ENCODE measurements at places on chromosomes 16 and 17. TPM values are rescaled to one million over a fixed set of nuclear protein-coding genes. Genes with fewer than 3 reads are reported as not detected.

GRCh38 chr16:81797443-81797842 is 18.4 kb downstream of the PLCG2 start:
- DNase-seq = no peak

DNA sequence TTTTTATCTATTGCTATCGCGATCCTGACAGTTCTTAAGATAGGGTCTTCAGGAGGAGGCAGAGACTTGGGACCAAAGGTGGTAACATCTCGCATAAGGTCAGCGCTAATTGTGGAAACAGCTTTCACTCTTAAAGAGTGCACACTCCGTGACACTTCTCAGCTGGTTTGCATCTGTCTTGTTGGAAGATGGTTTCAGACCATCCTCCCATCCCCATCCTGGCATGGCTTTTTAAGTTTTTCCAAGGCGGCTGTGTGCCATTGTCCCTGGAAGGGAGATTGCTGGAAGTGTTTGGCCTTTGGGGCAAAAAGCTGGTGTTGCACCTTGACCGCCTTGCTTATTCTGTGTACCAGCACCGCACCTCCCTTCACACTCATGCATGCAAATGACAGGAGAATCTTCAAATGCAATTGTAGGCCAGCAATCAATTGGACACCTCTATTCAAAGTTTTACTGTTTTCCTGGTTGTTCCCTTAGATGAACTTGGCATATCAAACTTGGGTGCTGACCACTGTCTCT is 1.5 kb downstream of the SOCS7 start:
- DNase-seq = no peak

- no peak for DNase-seq
Measured at GRCh38 chr17:824378-824777, 42.2 kb downstream of the MRM3 start.

SERPINF2 gene
- total RNA-seq = 0.19 TPM

SYNGR3 gene
- 1.6 TPM for total RNA-seq

GRCh38 chr17:49748791-49749190 is 15.1 kb downstream of the FAM117A start:
- peak; percentile 82 for DNase-seq

RPAIN gene
- total RNA-seq = 84.1 TPM

- no peak for DNase-seq
Measured at GRCh38 chr16:16143931-16144330, 79.4 kb downstream of the ABCC6 start.

GRCh38 chr17:18859256-18859655 is 1.3 kb downstream of the PRPSAP2 start:
- no peak for DNase-seq

SRSF2 gene
- 330 TPM for total RNA-seq

MYL4 gene
- total RNA-seq = not detected

DNA sequence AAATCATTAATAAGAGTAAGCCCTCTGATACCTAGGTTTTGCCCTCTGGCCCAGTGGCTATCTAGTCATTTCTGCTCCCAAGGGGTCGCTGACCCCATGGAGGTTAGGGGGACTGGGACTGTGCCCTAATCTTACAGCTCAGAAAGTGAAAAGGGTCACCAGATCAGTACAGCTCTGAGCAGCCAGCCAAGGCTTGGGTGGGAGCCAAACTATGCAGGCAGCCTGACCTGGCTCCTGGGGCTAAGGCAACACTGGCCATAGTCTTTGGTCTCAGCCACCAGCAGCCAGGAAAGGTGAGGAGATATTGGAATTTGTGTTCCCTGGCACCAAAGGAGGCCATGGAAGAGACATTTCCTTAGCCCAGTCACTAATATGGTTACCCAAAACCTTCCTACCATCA is 67.6 kb downstream of the ASIC2 start:
- no peak for DNase-seq

- DNase-seq = no peak
Measured at GRCh38 chr16:81696166-81696960, 82.7 kb upstream of the PLCG2 start.

GRCh38 chr17:81161972-81162371 is 3.3 kb upstream of the PVALEF start:
- DNase-seq = no peak

CRYBA1 gene
- total RNA-seq = not detected

DNA sequence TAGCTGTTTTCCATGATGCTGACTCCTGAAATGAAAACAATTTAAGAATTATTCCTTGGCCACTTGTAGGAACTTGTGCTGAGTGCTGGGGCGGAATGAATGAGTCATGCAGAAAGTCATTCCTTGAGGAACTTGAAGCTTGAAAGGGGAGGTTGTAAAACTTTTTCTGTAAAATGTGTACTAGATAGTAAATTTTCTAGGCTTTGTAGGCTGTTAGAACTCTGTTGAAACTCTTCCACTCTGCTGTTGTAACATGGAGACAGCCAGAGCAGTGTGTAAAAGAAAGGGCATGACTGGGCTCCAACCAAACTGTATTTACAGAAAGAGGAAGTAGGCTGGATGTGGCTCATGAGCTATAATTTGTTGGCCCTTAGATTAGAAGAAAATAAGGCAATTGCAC is 46.1 kb downstream of the ABCA8 start:
- no peak for DNase-seq

NACA2 gene
- not detected for total RNA-seq

DNA sequence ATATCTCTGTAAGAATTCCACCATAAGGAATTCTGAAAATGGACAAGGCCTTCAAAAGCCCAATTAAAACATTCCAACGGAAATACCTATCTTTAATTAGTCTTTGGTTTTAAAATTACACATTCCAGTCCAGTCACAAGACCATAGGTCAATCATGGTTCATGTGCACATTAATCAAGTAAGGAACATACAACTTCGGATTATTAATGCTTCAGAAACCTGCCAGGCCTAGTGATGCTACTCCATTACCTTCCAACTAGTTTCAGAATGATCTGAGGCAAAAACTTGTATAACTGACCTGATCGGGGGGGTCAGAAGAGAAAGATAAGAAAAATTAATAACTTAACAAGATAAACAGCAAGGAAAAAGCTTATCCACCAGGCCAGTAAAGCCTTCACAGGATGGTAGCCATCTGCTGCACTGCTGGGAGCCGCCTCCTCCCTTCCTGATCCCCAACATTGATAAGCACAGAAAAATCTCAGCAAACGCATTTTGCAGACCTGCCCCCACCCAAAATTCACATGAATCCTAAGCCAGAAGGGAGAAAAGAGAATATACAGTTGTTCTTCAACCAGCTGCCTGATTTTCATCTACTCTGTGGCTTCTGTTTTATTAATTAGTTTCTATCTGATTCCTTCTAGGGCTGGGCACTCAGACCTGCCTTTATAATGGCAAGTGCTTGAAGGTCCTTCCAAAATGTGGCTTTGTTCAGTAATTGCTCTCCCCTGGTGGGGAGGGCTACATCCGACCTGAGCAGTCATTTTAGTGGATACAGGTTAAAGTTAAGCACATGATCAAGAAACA is 6.0 kb downstream of the SDR42E1 start:
- DNase-seq = no peak

PYY gene
- not detected for total RNA-seq

DNA sequence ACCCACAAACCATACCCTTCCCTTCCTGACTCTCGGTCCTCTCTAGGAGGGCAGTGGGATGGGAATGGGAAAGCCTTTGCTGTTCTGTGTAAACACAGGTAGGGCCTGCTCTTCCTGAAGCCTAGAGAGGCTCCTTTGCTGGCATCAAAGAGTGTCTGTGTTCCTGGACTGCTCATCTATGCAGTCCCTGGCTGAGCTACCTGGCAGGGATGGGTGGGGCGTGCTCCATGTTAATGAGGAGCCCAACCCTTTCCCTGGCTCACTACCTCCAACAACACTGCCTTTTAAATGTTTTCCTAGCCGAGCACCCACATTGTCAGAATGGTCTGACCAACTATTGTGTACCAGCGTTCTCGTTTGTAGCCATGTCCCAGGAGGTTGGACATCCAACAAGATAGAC is 26.6 kb upstream of the NAGLU start:
- DNase-seq = no peak

GRCh38 chr17:39231591-39232551 is 6.1 kb upstream of the STAC2 start:
- peak; percentile 71 for DNase-seq

ELMO3 gene
- 10.1 TPM for total RNA-seq

All from CD4-positive, alpha-beta memory T cell (primary cell).